ENCODE measurements at places on chromosomes 5 and 9.

DNA sequence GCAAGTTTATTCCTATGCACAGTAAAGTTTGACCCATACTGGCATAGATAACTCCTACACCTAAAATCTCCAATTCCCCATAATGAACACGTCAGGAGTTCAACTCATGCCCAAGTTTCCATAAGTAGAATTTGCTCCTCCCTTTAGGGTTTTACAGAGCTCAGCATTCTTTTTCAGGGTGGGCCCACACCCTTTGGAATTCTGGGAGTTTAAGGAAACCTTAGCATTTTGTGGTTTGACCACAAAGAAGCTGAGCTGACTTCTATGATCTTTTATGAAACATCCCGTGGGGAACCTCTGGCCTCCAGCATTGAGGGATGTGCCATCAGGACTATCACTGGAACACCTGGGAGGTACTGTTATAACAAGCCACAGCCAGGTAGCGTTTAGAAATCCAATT is 220.6 kb upstream of the MAP3K1 start:
- no peak for DNase-seq

GRCh38 chr5:78537411-78537810 is 111.2 kb downstream of the LHFPL2 start:
- no peak for DNase-seq

- no peak for DNase-seq
Measured at GRCh38 chr9:125295657-125296056, 34.0 kb downstream of the GAPVD1 start.

- DNase-seq: no peak
Measured at GRCh38 chr9:115551396-115551795, 433.4 kb upstream of the TNC start.

DNA sequence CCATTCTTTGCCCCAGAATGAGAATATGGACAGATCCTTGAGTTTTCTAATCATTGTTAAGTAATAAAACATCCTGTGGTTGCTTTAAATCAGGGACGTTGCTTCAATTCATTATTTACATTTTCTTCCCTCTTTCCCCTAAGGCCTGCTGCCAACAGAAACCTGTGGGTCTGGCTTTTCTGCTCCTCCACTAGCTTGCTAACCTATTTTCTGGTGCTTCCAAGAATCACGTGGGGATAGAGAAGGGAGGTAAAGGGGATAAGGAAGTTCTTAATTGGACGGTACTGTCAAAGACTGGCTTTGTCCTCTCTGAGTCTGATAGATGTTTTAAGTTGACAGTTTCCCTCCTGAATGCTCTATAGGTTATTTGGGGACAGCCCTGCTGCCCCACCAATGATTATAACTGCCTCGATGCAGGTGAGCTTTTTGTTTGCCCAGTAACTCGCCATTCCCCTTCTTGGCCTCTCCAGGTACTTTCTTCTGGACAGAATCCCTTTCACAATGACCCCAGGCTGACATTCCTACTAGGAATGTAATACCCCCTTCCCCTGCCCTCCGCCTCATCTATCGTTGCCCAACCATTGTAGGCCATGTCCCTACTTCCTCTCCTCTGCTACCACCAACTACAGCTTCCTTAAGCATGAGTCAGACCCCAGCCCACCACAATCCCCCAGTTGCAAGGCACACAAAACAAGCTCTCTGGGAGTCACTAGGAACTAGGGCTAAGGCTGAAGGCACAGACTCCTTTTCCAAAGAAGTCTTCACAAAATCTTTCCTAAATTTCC is 19.9 kb upstream of the CPEB4 start:
- DNase-seq: peak; percentile 62

- no peak for DNase-seq
Measured at GRCh38 chr5:157947156-157947555, 88.2 kb upstream of the CLINT1 start.

- peak; percentile 38 for DNase-seq
Measured at GRCh38 chr9:91151718-91152095, 210.0 kb downstream of the AUH start.

- no peak for DNase-seq
Measured at GRCh38 chr5:171724468-171725204, 61.0 kb upstream of the SMIM23 start.

DNA sequence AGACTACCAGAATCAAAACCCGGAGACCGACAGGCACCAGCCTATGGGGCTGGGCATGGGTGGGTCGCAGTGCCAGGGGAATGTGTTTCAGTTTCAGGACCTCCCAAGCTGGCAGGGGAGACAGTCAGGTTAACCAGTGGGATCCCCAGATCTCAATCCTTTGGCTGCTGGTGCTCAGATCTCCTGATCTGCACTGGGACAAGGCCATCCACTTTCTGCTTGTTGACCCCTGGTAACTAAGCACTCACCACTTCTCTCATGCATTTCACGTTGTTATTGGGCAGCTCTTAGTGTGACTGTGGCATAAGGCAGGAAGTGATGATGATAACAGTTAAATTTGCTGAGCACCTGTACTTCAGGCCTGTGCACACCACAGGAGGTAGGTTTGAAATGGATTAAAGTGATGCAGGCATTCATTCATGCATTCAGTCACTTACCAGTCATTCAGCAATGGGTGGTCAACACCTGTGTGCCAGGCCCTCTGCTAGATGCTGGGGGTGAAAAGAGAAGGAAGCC is 42.1 kb upstream of the STXBP1 start:
- DNase-seq: no peak

DNA sequence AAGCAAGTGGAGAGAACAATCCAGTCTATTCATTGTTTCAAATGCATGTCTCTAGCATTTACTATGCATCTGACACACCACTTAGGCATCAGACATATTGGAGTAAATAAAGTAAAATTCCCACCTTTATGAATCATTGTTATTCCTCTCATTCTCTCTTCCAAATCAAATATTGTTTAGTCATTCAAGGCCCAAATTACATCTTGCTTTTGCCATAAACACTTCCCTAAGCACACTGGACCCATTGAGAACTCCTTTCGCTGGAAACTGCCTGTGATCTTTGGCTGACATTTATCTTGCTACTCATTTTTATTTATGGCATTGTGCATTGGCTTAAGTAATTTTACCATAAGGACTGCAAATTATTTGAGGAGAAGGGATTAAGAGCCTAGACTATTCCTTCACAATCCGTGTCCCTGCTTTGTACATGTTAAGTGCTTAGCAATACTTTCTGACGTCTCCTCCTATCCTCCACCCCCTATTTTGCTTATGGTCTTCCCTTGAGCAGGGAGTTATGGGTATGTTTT is 7.4 kb downstream of the C5orf46 start:
- no peak for DNase-seq

- peak; percentile 85 for DNase-seq
Measured at GRCh38 chr9:137000177-137000930, 4.0 kb upstream of the CLIC3 start.

- DNase-seq: no peak
Measured at GRCh38 chr9:7129391-7129790, 371.6 kb downstream of the KDM4C start.

DNA sequence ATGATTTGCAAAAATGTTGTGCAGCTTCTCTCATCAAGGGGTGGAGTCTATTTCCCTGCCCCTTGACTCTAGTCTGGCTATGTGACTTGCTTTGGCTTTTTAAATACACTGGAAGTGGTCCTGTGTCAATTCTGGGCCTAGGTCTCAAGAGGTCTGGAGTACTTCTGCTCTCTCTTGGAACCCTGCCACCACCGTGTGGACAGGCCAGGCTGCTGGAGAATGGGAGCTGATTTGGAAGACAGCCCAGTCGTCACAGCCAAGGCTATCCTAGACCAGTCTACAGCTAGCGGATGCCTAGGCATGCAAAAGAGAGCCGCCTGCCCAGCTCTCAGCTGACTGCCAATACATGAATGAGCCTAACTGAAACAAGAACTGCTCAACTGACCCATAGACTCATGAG is 56.7 kb upstream of the CLINT1 start:
- DNase-seq: no peak

- DNase-seq: no peak
Measured at GRCh38 chr9:78605041-78606000, 308.4 kb downstream of the PSAT1 start.

- DNase-seq: no peak
Measured at GRCh38 chr9:112853882-112854585, 36.6 kb downstream of the SLC46A2 start.

- DNase-seq: no peak
Measured at GRCh38 chr9:1994180-1994579, 21.0 kb upstream of the SMARCA2 start.

DNA sequence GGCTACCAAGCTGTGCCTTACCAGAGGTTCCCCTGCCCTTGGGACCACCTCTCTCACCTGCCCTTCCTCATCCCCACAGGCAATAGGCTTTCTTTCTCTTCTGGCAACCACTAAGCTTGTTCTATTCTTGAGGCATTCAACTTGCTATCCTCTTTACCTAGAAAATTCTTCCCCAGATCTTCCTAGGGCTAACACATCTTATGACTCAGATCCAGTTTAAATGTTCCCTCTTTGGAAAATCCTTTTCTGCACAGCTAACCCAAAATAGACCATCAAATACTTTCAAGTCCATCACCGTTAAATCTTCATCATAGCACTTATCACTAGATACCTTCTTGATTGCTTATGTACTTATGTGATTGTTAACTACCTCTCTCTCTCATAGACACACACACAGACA is 93.7 kb downstream of the ENC1 start:
- no peak for DNase-seq

DNA sequence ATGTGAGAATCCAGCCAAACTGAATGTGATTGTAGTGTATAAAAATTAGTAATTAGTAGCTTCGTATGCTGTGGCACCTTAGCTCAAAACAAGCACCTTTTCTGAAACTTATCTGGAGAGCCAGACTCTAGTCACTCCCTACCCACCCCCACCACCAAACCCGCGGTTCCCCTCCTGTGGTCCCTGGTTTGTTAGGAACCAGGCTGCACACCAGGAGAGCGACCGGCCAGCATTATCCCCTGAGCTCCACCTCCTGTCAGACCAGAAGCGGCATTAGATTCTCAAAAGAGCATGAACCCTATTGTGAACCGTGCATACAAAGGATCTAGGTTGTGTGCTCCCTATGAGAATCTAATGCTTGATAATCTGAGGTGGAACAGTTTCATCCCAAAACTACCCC is 498.6 kb downstream of the CHSY3 start:
- no peak for DNase-seq

DNA sequence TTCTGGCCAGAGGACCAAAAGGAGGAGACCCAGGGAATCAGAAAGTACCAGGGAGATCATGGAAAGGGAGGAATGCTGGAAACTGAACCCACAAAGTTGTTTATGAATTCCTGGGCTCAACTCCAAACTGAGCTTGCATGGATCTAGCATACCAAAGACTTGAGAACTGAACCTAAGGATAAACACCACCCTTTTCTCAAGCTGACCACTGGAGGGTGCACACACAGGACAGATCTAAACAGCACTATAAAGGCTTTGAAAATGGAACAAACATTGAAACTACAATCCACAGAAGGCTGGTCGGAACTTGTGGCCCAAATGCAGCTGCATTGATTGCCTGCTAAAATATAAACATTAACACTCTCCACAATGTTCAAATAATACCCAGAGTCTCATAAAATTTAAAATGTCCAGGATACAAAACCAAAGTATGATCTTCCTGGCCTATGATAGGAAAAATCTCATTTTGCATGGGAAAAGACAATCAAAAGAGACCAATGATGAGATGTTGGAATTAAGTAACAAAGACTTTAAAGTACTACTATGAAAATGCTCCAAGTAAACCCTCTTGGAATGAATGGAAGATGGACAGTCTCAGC is 15.6 kb upstream of the IRF1 start:
- no peak for DNase-seq

DNA sequence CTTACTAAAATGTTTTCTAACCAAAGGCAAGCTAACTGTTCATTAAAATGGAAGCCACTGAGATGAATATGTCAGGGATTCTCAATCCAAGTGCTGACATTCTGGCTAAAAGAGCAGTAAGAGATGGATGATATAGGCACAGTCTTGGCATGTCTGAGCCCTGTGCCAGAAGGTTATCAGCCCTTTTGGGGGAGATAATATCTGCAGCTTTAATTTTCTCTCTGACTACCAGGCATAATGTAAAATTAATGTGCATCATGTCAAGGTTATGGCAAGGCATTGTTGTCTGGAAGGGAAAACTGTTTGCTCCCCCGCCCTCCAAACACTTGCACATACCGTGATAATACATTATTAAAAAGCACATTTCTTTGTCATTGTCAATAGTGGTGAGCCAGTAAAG is 609.8 kb downstream of the ZNF608 start:
- no peak for DNase-seq

DNA sequence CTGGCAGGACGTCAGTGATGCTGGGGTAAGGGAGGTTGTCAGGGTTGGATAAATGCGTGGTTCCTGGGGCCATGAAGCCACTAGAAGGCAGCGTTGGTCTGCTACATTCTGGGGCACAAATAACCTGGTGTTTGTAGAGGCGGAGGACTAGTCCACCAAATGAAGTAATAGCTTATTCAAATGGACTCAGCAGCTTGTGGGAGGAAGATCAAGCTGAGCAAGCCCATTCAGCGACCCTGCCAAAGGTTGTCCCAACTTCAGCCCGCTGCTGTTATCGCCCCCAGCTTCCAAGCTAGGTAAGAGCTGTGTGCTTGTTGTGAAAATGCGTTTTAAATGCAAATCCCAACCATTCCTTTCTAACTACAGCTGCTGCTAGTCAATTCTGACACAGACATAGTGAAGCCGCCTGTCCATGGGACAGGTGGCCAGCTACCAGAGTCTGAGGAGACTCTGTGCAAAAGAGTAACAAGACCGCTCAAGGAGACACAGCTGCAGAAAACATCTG is 7.6 kb upstream of the FAM240B start:
- no peak for DNase-seq

- DNase-seq: no peak
Measured at GRCh38 chr9:95055334-95055850, 262.1 kb downstream of the FANCC start.

DNA sequence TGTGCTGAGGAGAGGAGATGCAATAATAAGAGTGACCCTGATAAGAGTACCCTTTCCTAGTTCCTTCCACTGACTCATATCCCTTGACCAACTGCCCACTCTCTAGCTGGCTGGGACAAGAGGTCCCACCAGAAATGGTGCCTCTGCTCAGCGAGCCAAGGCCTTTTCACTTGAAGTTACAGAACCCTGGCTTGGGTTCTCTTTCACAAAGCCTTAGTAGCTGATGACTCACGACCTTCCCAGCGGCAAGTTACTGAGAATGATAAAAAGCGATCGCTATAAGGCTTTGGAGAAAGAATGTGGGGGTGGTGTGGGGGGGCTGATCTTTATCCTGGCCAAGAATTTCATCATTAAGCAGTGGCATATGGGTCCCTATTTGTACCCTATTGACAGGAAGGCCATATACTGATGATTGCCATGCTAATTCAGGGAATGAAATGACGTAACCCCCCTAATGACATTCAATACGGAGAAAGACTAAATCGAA is 90.3 kb downstream of the FBXO38 start:
- no peak for DNase-seq

DNA sequence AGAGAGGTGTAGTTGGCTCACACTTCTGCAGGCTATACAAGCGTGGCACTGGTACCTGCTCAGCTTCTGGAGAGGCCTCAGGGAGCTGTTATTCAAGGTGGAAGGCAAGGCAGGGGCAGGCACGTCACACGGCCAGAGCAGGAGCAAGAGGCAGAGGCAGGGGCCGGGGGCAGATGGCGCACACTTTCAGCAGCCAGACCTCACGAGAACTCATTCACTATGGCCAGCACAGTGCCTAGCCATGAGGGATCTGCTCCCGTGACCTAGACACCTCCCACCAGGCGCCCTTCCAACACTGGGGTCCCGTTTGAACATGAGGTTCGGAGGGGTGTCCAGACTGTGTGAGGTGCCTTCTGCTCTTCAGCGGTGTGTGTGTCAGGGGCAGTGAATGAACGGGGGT is 71.0 kb upstream of the FCN1 start:
- DNase-seq: no peak

All from suppressor macrophage treated with lipopolysaccharide for 4 hours (primary cell).